MG63 (cell line): ENCODE measurements at places on chromosomes 5 and 9. TPM values are rescaled to one million over a fixed set of nuclear protein-coding genes. Genes with fewer than 3 reads are reported as not detected.
A peak's percentile ranks its signal among the peaks of the same experiment; 100 is the strongest.

GRCh38 chr9:86942281-86943200 lies 4.8 kb downstream of the GAS1 start:
- no peak for DNase-seq

- DNase-seq = peak; percentile 65
These were observed 65.4 kb downstream of the WDR41 start for GRCh38 chr5:77426670-77427069.

DNA sequence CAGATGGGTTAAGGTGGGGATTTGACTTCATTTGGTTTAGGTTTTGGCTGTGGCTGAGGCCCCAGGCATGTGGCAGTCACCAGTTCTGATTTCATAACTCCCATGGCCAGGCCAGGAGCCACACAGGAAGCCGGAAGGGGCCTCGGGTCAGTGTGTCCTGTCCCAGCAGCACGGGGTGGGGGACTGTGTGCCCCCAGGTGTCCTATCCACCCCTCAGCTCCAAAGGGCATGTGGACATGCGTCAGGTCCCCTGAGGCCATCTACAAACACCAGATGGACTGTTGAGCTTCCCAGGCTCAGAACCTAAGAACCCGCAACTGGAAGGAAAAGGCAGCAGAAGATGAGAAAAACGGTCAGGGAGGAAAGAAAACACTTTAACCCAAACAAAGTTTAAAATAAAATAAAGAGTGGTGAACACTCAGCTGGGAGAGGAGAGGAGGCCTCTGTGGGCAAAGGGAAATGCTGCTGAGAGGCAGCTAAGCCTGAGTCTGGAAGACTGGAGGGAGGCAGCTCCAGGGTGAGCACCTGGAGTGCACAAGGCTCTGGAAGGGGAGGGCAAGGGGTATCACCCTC lies 260.8 kb downstream of the AUH start:
- DNase-seq = no peak

- DNase-seq = no peak
These were observed 68.3 kb downstream of the IL6ST start for GRCh38 chr5:55926476-55926875.

DNA sequence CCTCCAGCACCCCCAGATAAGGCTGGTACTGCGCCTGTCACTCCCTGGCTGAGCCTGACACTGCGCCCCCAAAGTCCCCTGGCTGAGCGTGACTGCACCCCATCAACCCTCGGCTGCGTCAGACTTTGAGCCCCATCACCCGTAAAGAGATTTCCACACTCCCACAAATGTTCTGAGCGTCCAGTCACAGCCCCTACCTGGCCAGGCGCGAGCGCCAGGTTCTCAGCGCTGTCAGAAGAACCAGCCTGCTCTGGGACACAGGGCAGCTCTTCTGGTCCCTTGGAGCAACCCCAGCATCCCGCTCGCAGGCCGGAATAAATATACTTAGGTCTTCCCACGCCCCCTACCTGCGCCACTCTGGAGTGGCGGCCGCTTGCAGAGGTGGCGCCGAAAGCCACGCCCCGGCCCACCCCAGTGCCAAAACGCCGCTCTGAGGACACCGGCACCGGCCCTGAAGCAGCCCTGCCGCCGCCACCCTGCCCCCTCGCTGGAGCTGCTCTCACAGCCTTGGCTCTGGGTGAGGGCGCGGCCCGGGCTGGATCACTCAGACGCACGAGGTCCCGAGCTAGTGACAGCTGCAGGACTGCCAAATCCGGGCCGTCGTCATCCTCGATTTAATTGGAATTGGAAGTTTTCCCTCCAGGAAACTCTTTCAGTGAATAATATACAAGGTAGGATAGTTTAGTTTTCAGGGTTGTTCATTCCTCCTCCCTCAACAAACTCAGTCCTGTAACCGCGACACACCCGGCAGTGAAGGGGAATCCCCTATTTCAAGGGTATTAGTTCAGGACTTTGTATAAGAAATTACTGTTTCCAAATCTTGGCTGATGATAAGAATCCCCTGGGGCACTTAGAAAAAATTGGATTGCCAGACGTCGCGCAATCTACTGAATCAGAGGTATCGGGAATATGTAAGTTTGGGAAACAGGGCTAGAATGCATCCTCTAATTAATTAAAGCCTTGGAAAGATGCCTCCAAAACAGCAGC lies 1.2 kb upstream of the CEMIP2 start:
- peak; percentile 58 for DNase-seq

DNA sequence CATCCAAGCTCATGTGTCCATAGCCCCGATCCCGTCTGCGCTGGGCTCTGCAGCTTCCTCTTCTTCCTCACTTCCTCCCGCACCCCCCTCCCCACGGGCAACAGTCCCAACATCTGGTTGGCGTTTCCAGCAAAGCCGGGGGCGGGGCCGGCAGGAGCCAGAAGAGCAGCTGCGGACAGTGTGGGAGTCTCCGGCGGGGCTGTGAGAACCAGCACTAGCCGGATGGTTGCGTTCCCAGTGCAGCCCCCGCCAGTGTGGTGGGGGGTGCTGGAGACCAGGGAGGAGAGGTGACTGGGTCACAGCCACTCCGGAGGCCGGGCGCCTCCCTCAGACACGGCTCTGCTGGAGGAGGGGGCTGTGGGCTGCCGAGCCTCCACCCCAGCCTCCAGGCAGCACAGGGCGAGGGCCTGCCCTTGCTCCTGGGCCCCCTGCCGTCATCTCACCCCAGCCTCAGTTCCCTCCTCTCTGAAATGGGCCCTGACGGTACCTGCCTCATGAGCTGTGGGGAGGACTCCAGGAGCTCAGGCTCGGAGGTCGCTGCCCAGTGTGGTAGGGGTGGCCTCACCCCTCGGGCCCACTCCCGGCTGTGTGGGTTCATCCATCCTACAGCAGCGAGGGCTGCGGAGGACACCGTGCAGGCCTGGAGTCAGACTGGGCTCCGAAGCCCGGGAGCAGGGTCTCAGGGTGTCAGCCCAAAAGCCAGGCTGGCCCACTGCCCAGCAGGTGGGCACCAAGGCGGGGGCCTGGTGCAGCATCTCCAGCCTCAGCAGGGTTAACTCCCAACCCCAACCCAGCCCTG lies 41.5 kb upstream of the NOTCH1 start:
- DNase-seq = peak; percentile 15

SLCO6A1 gene
- total RNA-seq = not detected in 2 replicates

DNA sequence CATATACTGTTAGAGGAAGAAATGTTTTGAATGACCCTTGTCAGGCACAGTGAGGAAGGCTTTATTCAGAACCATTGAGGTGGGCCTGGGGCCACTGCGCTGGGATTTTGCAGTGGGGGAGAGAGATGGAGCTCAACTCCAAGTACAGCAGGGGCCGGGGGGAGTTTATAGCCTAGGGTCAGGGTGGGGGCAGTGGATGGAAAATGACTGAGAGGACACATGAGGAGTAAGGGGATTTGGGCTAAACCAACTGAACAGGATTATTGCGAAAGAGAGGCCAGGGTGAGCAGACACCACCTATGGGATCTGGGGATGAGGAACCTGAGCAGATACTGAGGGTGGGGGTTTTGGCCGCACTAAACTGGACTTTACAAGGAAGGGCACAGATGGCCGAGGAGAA lies 6.3 kb downstream of the CEP72 start:
- no peak for DNase-seq

DNA sequence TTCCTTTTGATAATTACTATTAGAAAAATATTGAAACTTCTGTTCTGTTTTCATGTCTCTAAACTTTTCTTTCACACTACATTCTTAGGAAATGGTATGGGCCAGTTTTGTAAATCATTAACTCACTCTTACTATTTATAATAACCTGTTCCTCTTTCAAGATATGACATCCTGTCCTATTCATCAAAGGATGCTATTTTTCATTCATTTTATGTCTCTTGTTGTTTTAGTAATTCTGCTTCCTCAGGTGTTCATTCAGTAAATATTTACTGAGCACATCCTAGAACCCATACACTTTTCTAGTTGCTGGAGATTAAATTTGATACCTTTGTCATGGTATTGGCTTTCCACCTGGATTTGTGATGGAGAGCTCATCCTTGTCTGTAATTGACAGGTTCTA lies 58.0 kb downstream of the GDA start:
- DNase-seq = no peak

DNA sequence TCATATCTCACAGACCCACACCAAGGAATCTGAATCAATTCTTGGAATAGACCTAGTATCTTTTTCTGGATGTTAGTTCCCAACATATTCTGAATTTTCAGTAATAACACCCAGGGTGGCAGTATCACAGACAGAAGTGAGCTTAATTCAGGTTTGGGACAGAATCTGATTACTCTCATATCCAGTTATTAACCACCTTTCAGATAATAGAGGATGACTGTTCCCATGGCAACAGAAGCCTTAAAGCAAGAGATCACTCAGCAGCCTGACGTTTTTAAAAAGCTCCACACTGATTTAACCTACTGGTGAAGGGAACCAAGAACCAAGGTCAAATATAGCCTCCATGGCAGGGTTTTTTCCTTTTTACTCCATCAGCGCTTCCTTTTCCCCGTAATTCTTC lies 68.4 kb downstream of the ACTBL2 start:
- no peak for DNase-seq

IL3 gene
- not detected in 2 replicates for total RNA-seq

DNA sequence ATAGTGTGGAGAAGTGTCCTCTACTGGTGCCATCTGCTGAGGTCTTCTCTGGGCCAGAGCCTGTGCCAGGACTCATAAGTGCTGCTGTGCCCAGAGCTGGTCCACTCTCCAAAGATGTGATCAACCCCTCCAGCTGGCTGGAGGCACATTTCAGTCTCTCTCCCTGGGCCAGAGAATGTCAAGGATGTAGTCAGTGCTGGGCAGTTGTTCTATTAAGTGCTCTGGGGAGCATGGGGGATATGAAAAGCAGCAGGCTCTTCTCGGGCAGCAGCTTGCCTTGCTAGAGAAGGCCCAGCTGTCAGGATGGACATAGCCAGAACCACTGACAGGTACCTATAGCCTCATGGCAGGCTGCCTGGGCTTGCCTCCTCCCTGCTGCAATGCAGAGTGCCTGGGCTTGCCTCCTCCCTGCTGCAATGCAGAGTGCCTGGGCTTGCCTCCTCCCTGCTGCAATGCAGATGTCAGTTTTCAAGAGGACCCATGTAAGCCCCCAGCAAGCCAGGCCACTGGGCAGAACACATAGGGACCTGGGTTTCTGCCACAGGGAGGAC lies 157.2 kb upstream of the PANK3 start:
- no peak for DNase-seq

SARDH gene
- 0.66 TPM in 1 of 2 replicates, not detected in the other for total RNA-seq

- no peak for DNase-seq
These were observed 191.3 kb upstream of the RAI14 start for GRCh38 chr5:34464829-34465228.

GRCh38 chr5:168875832-168876231 lies 296.7 kb upstream of the PANK3 start:
- no peak for DNase-seq

CNTNAP3B gene
- total RNA-seq = 12.2 and 15.7 TPM in 2 replicates

IPPK gene
- 9.8 and 13.3 TPM in 2 replicates for total RNA-seq
